ENCODE measurements at places on chromosomes 12 and 14.
A peak's percentile ranks its signal among the peaks of the same experiment; 100 is the strongest.

DNA sequence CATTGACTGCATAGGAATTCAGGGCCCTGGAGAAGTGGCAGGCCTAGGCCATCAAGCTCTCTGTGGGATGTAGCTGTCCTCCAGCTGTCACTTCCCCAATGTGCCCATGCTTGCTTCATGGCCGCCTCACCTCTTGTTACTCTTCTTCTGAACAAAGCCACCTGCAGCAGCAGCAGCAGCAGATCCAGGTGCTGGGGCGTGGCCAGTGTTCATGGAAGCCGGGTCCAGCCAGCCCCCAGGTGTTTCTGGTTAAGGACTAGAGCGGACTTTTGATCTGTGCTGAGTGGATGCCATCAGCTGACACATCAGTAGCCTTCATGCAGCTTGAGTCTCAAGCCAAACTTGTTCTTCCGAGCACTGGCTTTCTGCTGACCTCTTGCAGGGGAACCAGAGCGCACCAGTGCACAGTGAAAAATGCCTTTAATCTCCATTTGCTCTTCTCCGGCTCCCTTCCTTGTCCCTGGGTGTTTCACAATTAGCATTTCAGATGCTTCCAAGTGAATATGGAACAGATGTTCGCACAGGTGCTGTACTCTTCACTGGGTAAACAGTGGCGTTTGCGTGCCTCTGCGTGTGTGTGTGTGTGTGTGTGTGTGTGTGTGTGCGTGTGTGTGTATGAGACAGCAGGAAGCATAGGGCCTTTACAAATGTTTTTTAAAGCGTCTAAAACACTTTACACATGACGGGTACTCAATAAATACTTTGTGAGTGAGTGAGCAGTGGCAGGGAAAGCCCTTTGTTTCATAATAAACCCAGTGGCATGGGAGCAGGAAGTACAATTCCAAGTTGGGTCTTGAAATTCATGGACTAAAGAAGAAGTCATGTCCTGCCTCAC lies 20.1 kb downstream of the TPCN1 start:
- no peak overlapping the region for H3K4me3 ChIP-seq
- DNase-seq = no peak
- no peaks in the 10 kb centered on the region for H3K36me3 ChIP-seq
- H3K4me1 ChIP-seq = peaks cover 7% of the 10 kb centered on the region
- no peaks in the 10 kb centered on the region for H3K27me3 ChIP-seq
- H3K27ac ChIP-seq = no peak overlapping the region

- H3K4me1 ChIP-seq = no peaks in the 10 kb centered on the region
- no peaks in the 10 kb centered on the region for H3K27me3 ChIP-seq
- H3K4me3 ChIP-seq = no peak overlapping the region
These were observed 366.8 kb downstream of the VRK1 start for GRCh38 chr14:97164021-97164420.

DNA sequence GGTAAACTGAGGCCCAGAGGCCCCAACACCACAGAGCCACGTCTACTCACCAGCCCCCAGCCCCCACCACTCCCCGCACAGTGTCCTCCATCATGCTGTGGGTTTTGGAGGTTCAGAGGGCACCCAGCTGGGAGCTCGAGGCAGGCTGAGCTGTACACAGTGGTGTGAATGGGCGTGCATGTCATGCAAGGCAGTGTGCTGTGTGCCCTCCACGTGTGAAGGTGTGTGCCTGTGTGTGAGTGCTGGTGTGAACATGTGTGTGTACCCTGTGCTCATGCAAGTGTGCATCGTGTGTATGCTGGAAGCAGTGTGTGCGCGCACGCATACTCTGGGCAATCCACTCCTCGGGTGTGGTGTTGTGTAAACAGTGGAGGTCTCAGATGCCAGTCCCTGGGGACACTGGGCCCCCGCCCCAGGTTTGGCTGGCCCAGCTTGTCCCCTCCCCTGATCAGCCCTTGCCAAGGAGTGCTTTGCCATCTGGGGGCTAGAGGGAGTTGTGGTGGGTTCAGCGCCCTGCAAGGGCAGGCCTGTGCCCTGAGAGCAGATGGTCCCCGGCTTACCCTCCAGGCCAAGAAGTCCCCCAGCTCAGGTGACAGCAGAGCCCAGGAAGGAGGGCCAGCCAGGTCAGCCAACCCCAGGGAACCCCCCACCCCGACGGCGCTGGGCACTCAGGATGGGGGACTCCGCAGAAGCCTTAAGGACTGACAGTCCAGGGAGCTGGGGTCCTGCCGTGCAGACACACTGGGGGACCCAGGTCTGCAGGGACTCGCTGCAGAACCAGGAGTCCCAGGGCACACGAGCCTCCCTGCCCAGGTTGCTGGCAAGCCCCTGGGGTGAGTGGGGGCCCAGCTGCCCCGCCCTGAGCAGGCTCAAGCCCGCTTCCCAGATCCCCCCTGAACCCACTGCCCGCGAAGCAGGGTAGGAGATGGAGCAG lies 23.8 kb upstream of the GPR132 start:
- H3K27ac ChIP-seq = no peak overlapping the region
- no peak for DNase-seq
- H3K4me3 ChIP-seq = no peak overlapping the region
- H3K27me3 ChIP-seq = no peaks in the 10 kb centered on the region
- no peaks in the 10 kb centered on the region for H3K36me3 ChIP-seq
- peaks cover 14% of the 10 kb centered on the region for H3K4me1 ChIP-seq

DNA sequence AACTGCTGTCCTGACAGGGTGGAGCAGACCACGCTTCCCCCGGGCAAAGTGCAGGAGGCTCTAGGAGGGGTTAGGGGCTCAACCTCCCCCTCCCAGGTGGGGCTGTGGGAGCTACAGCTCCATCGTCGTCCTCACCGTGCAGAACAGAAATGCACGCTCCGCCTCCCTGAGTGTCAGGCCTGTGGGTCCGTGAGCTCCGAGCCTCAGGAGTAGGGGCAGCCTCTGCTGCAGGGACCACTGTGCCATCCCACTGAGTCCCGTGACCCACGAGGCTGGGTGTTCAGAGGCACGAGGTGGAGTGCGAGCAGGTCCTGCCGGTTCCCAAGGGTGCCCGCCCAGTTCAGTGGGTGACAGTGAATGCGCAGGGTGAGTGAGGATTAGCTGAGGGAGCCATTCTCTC lies 48.6 kb downstream of the CACNA1C start:
- no peak overlapping the region for H3K27ac ChIP-seq
- no peaks in the 10 kb centered on the region for H3K36me3 ChIP-seq
- no peaks in the 10 kb centered on the region for H3K27me3 ChIP-seq
- H3K4me1 ChIP-seq = no peaks in the 10 kb centered on the region
- no peak for DNase-seq

DNA sequence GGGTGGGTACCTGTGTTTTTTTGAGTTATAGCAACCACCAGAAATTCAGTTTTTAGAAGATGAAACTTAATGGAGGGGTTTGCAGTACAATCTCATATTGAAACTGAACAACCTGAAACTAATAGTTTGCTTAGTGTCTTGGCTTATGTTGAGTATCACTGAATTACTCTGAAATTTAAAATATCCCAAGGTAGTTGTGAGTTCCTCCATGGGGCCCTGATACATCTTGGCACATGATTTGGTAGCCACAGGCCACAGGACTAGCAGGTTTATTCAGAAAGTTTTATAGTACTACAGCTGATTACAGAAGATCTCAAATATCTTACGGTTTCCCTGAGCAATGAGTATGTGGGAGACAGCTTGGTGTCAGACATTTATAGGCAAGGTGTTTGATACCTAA lies 10.4 kb downstream of the PTGES3 start:
- peaks cover 48% of the 10 kb centered on the region for H3K4me1 ChIP-seq
- DNase-seq = no peak
- H3K36me3 ChIP-seq = no peaks in the 10 kb centered on the region
- no peaks in the 10 kb centered on the region for H3K27me3 ChIP-seq
- H3K4me3 ChIP-seq = no peak overlapping the region
- H3K27ac ChIP-seq = peak overlapping the region; percentile 34

DNA sequence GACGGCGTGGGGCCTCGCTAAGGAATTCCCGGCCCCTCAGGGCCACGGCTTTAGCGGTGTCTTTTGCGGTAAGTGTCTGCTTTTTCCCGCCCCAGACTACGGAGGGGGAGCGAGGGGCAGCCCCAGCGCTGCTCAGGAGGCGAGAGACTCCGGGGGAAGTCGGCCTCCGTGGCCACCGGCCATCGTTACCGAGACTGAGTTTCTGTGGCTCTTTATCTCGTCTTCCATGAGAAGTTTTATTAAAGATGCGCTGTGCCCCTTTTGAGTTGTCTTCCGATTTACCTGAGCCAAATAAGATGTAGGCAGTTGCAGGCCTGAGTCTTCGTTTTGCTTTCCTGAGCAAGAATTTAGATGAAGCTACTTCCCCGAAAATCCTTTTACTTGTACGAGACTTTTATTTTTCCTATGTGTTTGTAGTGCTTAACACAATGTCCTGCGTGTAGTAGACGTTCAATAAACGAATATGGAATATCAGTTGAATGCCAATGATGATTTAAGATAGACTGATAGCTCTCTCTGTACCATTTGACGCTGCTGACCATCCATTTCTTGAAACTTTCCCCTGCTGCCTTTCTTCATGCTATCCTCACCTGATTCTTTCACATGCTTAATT lies 462 bp downstream of the SRP54 start:
- H3K4me1 ChIP-seq = peaks cover 22% of the 10 kb centered on the region
- H3K4me3 ChIP-seq = peak overlapping the region; percentile 82

GRCh38 chr12:106205208-106206069 lies 42.4 kb downstream of the CKAP4 start:
- H3K27ac ChIP-seq = no peak overlapping the region
- H3K4me1 ChIP-seq = no peaks in the 10 kb centered on the region
- H3K27me3 ChIP-seq = no peaks in the 10 kb centered on the region
- H3K4me3 ChIP-seq = no peak overlapping the region

DNA sequence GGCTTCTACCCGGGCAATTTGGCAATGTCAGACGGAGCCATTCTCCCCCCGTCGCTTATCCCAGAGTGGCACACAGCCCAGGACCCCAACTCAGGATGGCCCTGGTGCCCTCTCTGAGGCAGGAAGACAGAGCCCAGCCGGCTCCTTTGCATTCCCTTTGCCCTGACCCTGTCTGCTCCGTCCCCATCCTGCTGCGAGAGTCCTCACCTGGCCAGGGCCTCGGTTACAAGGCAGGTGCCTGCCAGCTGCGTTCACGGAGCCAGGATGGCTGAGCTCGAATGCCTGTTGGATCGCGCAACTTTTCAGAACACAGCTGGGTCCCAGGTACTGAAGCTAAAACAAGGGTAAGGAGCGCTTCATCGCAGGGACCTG lies 18.6 kb downstream of the LRTM2 start:
- H3K4me1 ChIP-seq = no peaks in the 10 kb centered on the region
- H3K36me3 ChIP-seq = no peaks in the 10 kb centered on the region
- DNase-seq = no peak
- no peak overlapping the region for H3K27ac ChIP-seq
- no peaks in the 10 kb centered on the region for H3K27me3 ChIP-seq
- H3K4me3 ChIP-seq = no peak overlapping the region

GRCh38 chr14:36785511-36785910 lies 123.9 kb downstream of the PAX9 start:
- no peaks in the 10 kb centered on the region for H3K36me3 ChIP-seq
- no peak overlapping the region for H3K27ac ChIP-seq
- H3K4me3 ChIP-seq = no peak overlapping the region
- no peak for DNase-seq
- H3K4me1 ChIP-seq = no peaks in the 10 kb centered on the region

GRCh38 chr14:71236487-71236886 lies 329.2 kb downstream of the PCNX1 start:
- no peak overlapping the region for H3K4me3 ChIP-seq
- no peak overlapping the region for H3K27ac ChIP-seq
- no peak for DNase-seq
- H3K27me3 ChIP-seq = no peaks in the 10 kb centered on the region
- no peaks in the 10 kb centered on the region for H3K4me1 ChIP-seq

DNA sequence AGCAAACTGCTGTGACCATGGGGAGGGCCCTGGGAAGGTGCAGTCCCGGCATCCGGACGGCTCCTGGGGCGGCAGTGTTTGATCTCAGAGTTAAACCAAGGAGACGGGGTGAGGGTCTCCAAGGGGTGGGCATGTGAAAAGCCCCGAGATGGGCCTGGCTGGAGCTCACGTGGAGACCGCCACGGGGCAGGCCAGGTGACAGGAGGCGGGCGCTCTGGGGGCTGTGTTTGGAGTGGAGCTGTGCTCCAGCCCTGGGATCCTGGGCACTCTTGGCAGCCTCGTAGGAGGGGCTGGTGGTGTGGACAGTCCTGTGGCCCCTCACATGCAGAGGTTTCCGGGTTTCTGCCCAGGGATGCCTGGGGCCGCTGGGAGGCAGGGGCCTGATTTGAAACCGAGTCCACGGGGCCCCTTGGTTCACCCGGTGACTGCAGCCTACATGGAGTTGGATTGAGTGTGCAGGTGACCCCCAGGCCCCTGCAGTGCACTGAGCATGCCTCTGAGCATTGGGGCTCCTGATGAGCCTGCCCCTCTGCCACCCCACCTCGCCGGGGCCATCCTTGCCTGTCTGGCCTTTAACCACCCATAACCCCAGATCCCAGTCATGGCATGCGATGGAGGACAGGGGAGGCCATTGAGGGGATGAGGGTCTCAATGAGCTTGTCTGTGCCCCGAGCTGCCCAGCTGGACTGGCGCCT lies 8.4 kb downstream of the KIF26A start:
- no peak overlapping the region for H3K27ac ChIP-seq
- no peaks in the 10 kb centered on the region for H3K27me3 ChIP-seq
- H3K4me1 ChIP-seq = no peaks in the 10 kb centered on the region
- no peak for DNase-seq

- H3K4me1 ChIP-seq = peaks cover 5% of the 10 kb centered on the region
- no peaks in the 10 kb centered on the region for H3K27me3 ChIP-seq
- no peak overlapping the region for H3K27ac ChIP-seq
- H3K36me3 ChIP-seq = no peaks in the 10 kb centered on the region
- DNase-seq = no peak
These were observed 15.4 kb downstream of the BHLHE41 start for GRCh38 chr12:26109343-26109881.

DNA sequence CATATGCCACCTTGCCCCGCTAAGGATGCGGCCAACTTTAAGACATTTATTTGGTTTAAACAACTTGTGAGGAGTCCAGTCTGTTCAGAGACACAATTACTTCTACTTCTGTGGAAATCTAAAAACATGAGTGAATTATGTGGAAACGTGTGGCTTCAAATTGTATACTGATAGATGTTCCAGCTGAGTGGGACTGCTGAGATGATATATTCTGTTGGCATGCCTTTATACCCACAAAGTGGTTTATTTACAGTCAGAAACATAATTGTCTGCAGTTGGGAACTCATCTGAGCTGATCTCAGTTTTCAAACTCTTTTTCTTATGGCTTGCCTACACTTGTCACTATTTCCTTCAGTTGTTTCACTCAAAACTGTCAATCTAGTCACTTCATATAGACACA lies 67.8 kb downstream of the FLRT2 start:
- no peak for DNase-seq
- H3K4me1 ChIP-seq = no peaks in the 10 kb centered on the region
- no peak overlapping the region for H3K27ac ChIP-seq
- no peaks in the 10 kb centered on the region for H3K27me3 ChIP-seq
- no peaks in the 10 kb centered on the region for H3K36me3 ChIP-seq

GRCh38 chr12:58750484-58750883 lies 169.8 kb downstream of the LRIG3 start:
- no peak overlapping the region for H3K4me3 ChIP-seq
- no peaks in the 10 kb centered on the region for H3K27me3 ChIP-seq
- H3K4me1 ChIP-seq = no peaks in the 10 kb centered on the region
- DNase-seq = no peak
